Activated CD4-positive, alpha-beta memory T cell treated with anti-CD3 and anti-CD28 coated beads, Interleukin-2, amount 10 ng/mL, durations not matched to agents 7 days and 5 days (primary cell): ENCODE measurements at places on chromosomes 1 and 21. TPM values are rescaled to one million over a fixed set of nuclear protein-coding genes. Genes with fewer than 3 reads are reported as not detected.

GRCh38 chr1:159289060-159289459, 13.1 kb upstream of the FCER1A start:
- no peak overlapping the region for H3K4me3 ChIP-seq
- no peaks in the 10 kb centered on the region for H3K4me1 ChIP-seq
- H3K36me3 ChIP-seq: no peaks in the 10 kb centered on the region
- no peak overlapping the region for H3K27ac ChIP-seq
- peaks cover 11% of the 10 kb centered on the region for H3K27me3 ChIP-seq

DNA sequence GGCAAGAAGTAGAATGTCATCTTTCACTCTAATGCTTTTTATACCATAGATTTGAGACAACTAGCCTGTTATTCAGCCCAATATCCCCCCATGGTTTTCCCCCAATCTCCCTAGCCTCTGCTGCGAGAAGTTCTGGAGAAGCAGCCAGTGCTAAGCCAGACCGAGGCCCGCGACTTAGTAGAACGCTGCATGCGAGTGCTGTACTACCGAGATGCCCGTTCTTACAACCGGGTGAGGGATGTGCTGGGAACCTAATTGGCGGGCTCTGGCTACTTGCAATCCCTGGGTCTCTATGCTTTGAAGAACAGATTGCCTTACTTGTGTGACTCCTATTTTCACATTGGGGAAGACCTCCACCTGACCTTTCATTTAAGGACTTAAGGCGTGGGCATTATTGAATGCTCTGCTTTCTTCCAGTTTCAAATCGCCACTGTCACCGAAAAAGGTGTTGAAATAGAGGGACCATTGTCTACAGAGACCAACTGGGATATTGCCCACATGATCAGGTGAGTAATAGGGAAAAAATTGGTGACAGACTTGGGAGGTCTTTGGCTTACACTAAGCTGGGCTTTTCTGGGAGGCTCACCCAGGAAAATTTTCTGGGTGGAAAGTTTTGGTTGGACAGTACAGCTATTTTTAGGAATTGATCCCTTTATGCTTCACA, 1.9 kb downstream of the PSMB4 start:
- peak overlapping the region; percentile 89 for H3K4me3 ChIP-seq
- no peaks in the 10 kb centered on the region for H3K27me3 ChIP-seq
- H3K36me3 ChIP-seq: peaks cover 57% of the 10 kb centered on the region
- DNase-seq: no peak
- H3K4me1 ChIP-seq: peaks cover 35% of the 10 kb centered on the region

DNA sequence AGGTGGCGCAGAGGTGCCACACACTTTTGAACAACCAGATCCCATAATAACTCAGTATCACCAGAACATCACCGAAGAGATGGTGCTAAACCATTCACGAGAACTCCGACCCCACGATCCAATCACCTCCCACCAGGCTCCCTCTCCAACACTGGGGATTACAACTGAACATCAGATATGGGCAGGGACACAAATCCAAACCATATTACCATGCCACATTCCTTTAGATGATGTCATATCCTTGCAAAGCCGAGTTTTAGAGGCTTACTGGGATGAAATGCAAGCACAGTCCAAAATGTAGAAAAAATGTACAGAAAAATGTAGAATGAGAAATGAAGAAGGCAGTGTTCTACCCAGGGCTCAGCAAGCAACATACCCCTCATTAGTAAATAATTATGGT, 64.7 kb downstream of the SGIP1 start:
- H3K27me3 ChIP-seq: peaks cover 13% of the 10 kb centered on the region
- no peaks in the 10 kb centered on the region for H3K36me3 ChIP-seq
- no peak overlapping the region for H3K4me3 ChIP-seq
- no peak overlapping the region for H3K27ac ChIP-seq

DNA sequence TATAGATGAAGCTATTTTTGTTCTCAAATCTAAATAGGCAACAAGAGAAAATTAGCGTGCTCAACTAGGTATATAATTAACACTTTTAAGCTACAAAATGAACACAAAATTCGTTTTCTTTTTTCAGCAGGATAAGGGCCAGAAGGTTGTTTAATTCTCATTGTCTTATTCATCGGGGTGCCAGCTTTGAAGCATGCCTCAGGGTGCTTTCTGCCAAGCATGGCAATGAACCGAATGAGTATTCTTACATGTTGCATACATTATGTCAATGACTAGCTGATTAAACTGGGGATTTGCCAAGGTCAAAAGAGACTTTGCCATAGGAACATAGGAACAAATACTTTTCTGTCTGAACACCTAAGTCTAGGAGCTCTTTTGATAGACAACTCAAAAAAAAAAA, 102.0 kb upstream of the MAP1LC3C start:
- no peaks in the 10 kb centered on the region for H3K36me3 ChIP-seq
- no peak overlapping the region for H3K27ac ChIP-seq
- no peaks in the 10 kb centered on the region for H3K4me1 ChIP-seq
- no peak overlapping the region for H3K4me3 ChIP-seq
- H3K27me3 ChIP-seq: no peaks in the 10 kb centered on the region

Gene OLFML3
- 0.45 TPM for total RNA-seq

Gene KCNQ4
- total RNA-seq: 0.60 TPM
